Fibroblast of skin of right biceps (primary cell): ENCODE measurements at places on chromosomes 6 and 20.
A peak's percentile ranks its signal among the peaks of the same experiment; 100 is the strongest.

DNA sequence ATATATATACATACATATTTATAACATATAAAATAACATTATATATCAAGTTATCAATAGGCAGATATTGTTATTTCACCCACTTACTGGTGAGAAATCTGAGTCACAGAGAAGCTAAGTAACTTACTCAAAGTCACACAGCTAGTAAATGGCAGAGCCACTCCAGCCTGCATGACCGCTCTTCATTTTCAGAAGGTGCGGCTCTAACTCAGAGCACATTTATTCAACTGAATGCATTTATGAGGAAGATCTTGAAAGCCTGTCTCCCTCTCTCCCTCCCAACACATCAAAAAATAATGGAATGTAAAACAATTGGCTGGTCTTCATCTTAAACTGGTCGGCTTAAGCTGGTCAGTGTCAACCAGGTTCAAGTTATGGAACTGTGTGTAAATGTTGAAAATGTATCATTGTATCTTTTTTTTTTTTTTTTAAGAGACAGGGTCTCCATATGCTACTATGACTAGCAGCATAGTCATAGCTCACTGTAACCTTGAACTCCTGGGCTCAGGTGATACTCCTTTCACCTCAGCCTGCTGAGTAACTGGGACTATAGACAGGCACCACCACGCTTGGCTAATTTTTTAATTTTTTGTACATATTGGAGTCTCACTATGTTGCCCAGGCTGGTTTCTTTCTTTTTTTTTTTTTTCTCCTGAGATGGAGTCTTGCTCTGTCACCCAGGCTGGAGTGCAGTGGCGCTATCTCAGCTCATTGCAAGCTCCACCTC is 70.7 kb upstream of the NCOA3 start:
- no peak for DNase-seq

DNA sequence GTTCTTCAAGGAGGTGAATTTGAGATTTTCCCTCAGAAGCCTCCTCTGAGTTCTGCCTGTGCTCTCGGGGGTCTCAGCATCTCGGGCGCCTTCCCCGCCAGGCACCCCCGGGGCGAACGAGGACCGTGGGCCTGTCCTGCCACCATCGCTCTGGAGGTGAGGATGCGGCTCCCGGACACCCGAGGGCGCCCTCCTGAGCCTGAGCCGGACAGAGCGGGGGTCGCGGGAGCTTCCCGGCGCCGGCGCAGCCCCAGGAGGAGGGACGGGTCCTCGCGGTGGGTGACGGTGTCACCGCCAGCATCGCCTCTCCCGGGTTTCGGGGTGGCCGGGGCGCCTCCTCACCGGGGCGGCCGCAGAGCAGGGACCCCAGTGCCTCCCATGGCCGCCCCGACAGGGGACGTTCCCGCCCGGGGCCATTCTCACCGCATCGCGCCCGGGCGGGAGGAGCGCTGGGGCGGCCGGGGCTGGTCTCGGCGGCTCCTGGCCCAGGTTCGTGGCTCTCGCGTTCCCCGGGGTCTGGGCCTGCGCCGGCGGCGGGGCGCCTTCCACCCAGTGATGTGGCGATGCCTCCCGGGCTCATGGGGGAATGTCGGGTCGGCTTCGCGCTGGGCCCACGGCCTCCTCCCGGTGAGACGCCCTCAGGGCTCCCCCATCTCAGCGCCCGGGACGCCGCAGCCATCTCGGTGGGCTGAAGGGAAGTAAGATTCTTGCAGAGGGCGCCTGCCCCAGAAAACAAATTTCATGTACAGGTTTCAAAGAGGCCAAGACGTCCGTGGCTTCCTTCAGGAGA is 210.5 kb downstream of the ERMARD start:
- DNase-seq: peak; percentile 46

- peak; percentile 48 for DNase-seq
These were observed 30.7 kb downstream of the PARD6B start for GRCh38 chr20:50762045-50762422.

- DNase-seq: no peak
These were observed at the start of gene CPNE5 for GRCh38 chr6:36838896-36839748. Gene CPNE5, minus strand, starts transcription at chr6:36839444. Its CDS starts 67 bp downstream, at chr6:36839377.

GRCh38 chr6:44675449-44675848 is 287.9 kb downstream of the CDC5L start:
- DNase-seq: no peak

DNA sequence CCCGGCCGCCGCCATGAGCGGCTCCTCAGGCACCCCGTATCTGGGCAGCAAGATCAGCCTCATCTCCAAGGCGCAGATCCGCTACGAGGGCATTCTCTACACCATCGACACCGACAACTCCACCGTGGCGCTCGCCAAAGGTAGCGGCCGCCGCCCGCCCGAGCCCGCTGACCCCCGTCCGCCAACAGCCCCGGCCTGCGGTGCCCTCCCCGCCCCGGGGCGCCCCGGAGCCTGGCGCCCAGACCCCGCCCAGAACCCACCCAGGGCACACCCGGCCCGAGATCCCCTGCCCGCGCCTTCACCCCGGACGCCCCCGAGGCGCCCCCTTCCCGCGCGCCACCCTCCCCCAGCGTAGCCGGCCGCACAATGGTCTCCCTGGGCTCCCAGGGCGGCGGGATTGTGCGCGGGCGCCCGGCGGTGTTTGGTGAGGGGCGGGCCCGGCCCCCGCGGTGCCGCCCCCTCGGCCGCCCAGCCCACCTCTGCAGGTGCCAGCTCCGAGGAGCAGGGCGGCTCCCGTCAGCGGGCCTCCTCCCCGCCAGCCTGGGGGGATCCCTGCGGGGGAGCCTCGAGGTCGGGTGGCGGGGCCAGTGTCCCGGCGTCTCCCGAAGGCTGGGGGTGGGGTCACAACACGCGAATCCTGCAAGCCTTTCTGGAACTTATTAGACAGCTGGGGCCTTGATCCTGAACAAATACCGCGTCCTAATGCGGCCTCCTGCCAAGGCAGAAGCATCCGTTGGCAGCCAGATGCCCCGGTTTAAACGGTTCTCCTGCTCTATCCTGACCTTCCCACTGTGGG is 577 bp downstream of the LSM14B start:
- peak; percentile 37 for DNase-seq

DNA sequence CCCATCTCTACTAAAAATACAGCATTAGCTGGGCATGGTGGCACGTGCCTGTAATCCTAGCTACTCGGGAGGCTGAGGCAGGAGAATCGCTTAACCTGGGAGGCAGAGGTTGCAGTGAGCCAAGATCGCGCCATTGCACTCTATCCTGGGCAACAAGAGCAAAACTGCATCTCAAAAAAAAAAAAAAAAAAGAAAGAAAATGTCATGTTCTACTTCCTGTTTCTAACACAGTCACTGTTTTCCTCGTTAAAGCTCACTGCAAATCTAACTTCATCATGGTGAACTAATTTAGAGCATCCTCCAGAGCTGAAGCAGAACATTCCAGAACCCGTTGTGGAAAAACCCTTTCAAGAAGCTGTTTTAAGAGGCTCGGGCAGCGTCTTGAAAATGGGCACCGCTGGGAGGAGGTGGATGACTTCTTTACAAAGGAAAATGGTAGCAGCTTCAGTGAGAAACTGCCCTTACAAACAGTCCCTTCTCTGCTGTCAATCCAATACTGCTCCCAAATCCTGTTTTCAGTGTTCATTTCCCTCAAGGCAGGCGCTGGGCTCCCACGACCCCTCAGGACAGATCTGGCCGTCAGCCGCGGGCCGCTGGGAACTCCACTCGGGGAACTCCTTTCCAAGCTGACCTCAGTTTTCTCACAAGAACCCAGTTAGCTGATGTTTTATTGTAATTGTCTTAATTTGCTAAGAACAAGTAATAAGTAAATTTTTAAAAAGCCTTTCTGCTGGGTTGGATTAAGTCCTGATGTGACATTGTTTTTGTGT is 12.5 kb downstream of the CTSZ start:
- no peak for DNase-seq

- DNase-seq: no peak
These were observed 15.3 kb downstream of the CEP85L start for GRCh38 chr6:118635909-118636735.

- DNase-seq: no peak
These were observed 21.9 kb upstream of the CST4 start for GRCh38 chr20:23710771-23711170.

DNA sequence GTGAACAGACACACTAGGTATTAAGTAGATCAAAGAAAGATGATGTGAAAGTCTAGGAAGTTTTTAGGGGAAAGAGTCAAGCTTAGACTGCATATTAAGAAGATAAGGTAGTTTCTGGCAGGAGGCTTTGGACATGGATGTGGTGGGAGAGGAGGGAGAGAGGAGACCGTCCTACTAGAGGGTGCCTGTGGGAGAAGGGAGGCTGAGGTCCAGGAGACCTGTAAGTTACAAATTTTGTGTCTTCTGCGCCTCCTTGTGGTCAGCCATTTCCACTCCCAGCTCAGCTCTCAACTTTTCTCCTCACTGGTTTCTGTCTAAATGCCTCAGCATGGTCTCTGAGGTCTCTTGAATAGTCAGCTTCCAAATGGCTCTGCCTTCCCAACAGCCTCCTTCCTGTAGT is 193.5 kb downstream of the UNC5CL start:
- peak; percentile 23 for DNase-seq

DNA sequence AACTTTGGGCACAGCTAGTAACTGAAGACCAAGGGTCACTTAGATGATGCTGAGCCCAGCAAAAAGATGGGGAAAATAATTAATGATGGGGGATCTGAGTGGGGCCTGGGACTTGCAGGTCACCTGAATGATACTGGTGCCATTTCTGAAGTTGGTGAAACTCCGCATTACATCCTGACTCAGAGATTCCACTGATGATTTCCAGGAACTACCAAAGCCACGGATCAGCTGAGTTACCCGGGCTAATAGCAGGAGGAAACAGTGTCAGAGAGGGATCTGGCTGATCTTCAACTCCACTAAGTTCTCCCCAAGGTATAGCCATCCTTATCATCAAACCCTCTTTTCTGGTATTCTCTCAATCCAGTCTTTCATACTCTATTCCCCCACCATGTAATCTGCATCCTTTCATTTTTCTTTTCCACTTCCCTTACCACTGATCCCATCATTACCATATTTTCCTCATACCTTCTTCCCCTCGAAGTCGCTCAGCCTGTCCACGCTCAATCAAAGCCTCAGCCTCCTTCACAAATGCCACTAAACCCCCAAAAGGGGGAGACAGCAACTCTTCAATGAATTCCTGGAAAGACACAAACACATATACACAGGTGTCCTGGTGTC is 20.2 kb downstream of the VPS52 start:
- peak; percentile 66 for DNase-seq
